MCF 10A (cell line): ENCODE measurements at places on chromosomes 2 and 18.

DNA sequence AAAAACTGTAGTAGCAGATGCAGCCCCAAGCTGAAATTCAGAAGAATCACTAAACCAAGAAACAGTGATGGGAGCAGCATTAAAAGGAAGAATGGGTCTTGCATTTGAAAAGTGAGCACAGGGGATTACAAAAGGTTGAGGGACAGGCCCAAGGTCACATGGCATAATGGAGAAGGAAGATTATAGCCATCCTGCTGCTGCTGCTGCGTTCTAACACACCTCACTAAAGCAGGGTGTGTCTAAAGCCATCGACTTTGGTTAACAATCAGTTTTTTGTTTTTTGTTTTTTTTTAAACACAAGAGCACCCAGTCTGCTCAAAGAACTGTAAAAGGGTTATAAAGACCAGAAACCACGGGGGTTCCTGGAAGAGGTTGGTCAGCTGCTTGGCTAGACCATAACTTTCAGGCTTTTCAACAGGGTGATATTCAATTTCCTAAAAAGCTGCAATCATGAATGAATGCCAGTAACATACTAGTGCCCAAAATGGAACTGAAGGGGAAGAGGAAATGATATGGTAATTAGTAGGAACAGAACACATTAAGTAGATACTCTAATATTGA, 102.6 kb downstream of the MYO5B start:
- DNase-seq, result no peak

DNA sequence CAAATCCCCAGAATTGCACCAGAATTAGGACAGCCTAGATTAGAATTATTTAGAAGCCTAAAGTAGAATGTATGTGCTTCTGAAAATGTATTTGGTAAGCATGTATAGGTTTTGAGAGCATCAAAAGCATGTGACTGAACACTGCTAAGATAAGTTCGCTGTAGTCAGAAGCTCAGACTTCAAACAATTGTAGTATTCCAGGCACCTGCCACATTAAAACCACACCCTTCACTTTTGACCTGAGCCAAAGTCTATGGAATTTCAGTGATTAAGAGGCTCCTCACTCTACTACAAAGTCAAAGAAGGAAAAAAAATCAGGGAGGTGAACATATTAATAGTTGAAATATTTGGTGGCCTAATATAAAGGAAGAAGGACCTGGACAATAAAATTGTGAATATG, 8.2 kb downstream of the KCNJ3 start:
- DNase-seq, result no peak

DNA sequence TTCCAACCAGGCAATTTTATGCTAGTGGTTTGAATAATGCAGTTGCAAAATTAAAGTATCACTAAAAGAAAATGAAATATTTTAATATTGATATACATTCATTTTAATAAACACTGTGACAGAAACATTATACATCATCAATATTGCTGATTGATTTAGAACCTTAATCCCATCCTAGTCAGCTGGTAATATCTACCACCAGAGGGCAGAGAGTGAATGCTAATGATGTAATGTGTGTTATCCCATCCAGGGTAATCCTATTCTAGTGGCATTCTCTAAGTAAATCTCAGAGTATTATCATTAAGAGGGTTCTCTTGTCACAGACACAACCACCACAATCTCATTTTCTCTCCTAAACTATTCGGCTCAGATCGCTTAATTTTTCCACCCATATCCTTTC, 477.4 kb downstream of the CPS1 start:
- peak; percentile 24 for DNase-seq

DNA sequence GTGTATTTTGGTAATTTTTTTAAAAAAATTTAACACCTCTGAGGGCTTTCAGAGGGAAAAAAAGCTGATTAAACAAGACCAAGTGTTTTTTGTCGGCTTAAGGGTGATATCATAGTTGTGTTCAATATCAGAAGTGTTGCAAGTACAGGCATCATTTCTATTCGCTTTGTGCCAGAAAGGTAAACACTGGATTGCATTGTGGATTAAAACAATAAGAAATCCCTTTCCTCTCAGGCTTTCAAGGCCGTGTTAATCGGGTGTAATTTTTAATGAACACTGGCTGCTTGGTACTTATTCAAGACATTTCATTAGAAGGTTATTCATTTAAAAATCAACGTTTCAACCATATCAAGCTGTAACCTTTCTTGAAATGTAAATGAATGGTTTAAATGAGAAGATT, 18.3 kb downstream of the FIGN start:
- DNase-seq, result no peak

- no peak for DNase-seq
Measured at GRCh38 chr2:171956135-171956825, 34.0 kb downstream of the HAT1 start.

DNA sequence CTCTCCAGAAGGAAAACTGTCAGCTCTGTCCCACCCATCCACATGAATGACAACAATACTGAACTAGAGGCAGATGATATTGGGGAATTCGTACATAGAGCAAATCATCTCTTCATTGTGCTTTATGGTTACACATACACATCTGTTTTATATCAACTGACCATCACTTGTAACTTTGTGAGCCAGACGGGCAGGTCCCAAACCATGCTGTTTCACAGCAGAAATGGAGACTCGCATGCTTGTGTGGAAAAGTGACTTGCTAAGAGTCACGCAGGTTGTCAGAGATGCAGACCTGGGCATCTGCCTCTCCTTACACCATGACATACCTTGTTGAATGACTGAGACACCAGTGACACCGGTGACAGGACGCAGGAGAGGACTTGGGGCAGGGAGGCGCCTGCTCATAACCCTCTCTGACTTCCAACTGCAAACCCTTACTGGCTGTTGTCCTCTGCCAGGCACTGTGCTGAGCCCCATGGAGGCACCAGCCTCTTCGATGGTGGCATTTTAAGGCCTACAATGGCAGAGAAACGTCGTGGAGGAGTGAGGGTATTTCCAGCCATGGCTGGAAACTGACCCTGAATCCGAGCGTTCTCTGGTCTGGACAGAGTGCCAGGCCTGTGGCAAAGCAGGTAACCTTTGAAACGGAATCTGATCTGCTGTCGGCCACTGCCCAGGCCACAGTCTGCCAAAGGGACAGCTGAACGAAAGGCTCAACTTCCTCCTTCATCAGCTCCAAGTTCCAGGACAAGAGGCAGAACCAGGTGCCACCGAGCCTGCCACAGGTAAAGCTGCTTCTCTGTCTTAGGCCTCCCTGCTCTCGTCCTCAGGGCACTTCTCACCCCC, 26.9 kb upstream of the ROCK2 start:
- DNase-seq, result no peak

GRCh38 chr2:165192729-165193128, 11.1 kb downstream of the SCN3A start:
- no peak for DNase-seq

GRCh38 chr18:10367836-10368235, 86.6 kb upstream of the APCDD1 start:
- DNase-seq, result no peak

DNA sequence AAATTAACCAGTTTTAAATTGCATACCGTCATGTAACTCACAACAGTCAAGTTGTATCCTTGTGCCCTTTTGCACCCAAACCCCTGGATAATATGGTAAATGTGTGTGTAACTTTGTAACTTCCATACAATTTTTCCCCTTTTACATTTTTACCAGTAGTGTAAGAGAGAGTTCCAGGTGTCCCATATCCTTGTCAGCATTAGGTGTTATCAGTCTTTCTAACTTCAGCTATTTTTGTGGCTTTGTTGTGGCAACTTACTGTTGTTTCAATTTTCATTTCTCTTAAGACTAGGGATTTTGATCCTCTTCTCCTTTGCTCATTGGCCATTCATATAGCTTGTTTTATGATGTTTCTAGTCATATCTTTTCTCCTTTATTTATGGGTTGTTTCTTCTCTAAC, 94.6 kb downstream of the LCLAT1 start:
- no peak for DNase-seq
